ENCODE measurements at places on chromosomes 7 and 10. TPM values are rescaled to one million over a fixed set of nuclear protein-coding genes. Genes with fewer than 3 reads are reported as not detected.

NME8 gene
- polyA plus RNA-seq: 0.53 TPM

CALN1 gene
- polyA plus RNA-seq: 0.83 TPM

GBX1 gene
- 0.34 TPM for polyA plus RNA-seq

PRPF18 gene
- polyA plus RNA-seq: 24.1 TPM

TUBB8 gene
- 1.6 TPM for polyA plus RNA-seq

OR13A1 gene
- polyA plus RNA-seq: 0.10 TPM

TSPAN15 gene
- 64.2 TPM for polyA plus RNA-seq

PODXL gene
- polyA plus RNA-seq: 697 TPM

FAM131B gene
- polyA plus RNA-seq: 2.3 TPM

ADRB1 gene
- polyA plus RNA-seq: not detected

CYP2C19 gene
- polyA plus RNA-seq: 0.30 TPM

PIP4K2A gene
- polyA plus RNA-seq: 27.1 TPM

PTPRN2 gene
- polyA plus RNA-seq: 6.6 TPM

ADRA2A gene
- polyA plus RNA-seq: 2.7 TPM

GIMAP7 gene
- polyA plus RNA-seq: 16.7 TPM

GPR26 gene
- not detected for polyA plus RNA-seq

CALML3 gene
- not detected for polyA plus RNA-seq

UPF2 gene
- polyA plus RNA-seq: 34.6 TPM

DYNC1I1 gene
- polyA plus RNA-seq: 0.48 TPM

PTPRE gene
- polyA plus RNA-seq: 5.7 TPM

PAPOLB gene
- 0.09 TPM for polyA plus RNA-seq

PSMC2 gene
- 107 TPM for polyA plus RNA-seq

CFTR gene
- polyA plus RNA-seq: 3.7 TPM

LRRN3 gene
- 3.7 TPM for polyA plus RNA-seq

SUN3 gene
- polyA plus RNA-seq: 0.39 TPM

EVX1 gene
- polyA plus RNA-seq: 0.12 TPM

JAZF1 gene
- polyA plus RNA-seq: 11.0 TPM

TMEM273 gene
- 3.0 TPM for polyA plus RNA-seq

CYTH3 gene
- polyA plus RNA-seq: 31.9 TPM

PHKG1 gene
- 3.0 TPM for polyA plus RNA-seq

PAX4 gene
- not detected for polyA plus RNA-seq

ADAM22 gene
- 14.0 TPM for polyA plus RNA-seq

FKBP9 gene
- polyA plus RNA-seq: 153 TPM
